ENCODE measurements at places on chromosomes 11 and 22.
A peak's percentile ranks its signal among the peaks of the same experiment; 100 is the strongest.

DNA sequence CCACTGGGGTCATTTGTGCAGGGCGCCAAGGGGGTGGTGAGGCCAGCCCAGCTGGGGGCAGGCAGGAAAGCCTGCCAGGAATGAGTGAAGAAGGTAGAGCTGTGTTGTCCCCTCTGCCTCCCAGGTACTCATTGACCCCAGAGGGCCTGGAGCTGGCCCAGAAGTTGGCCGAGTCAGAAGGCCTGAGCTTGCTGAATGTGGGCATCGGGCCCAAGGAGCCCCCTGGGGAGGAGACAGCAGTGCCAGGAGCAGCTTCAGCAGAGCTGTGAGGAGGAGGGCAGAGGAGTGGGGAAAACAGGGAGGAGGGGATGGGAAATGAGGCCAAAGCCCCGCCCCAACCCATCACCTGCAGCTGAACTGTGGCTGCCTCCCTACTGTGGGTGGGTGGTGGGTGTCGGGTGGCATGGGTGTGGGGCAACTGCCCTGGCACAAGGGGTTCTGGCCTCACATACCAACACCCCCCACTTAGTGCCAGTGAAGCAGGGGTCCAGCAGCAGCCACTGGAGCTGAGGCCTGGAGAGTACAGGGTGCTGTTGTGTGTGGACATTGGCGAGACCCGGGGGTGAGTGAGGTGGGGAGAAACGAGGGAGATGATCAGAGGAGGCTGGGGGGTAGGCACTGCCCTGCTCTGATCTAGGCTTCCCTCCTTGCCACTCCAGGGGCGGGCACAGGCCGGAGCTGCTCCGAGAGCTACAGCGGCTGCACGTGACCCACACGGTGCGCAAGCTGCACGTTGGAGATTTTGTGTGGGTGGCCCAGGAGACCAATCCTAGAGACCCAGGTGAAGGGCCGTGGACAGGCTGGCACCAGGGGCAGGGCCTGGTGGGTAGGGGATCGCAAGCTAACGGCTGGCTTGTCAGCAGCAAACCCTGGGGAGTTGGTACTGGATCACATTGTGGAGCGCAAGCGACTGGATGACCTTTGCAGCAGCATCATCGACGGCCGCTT is 3.0 kb downstream of the MUS81 start:
- DNase-seq: no peak

GRCh38 chr11:118927554-118928100 is 1.9 kb upstream of the BCL9L start:
- no peak for DNase-seq

DNA sequence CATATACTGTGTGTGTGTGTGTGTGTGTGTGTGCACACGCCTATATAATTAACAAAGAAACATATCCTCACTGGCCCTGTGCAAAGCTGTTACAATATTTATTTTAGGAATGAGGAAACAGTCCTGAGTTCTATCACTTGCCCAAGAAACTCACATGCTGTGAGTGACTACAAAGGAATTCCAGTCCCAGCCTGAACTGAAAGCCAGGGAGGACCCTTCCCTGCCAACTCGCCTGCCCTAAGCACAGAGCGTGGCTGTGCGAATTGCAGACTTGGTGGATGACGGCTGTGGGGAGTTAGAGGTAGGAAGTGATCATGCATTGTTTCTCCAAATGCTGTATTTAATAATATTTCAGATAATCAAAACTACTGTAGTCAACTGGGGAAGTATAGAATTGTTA is 26.4 kb upstream of the CD5 start:
- DNase-seq: peak; percentile 38

- DNase-seq: no peak
These were observed 20.0 kb downstream of the CPT1A start for GRCh38 chr11:68821670-68822069.

DNA sequence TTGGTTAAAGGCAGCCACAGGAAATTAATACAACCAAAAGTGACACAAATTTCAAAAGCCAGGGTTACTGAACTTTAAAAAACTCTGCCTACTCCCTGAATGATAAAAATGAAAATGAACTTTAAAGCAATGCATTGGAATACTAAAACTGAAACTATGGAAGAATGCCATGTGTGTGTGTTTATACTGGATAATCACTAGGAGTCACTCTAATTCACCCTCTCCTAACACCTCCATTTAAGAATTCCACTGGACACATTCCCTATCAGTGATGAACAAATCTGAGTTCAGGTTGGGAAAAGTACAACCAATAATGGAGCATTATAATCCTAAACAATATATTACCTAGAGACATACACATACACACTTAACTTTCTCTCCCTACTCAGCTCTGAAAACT is 27.5 kb upstream of the PLAAT3 start:
- peak; percentile 40 for DNase-seq

GRCh38 chr11:108216988-108217387 is 5.5 kb downstream of the NPAT start:
- no peak for DNase-seq

DNA sequence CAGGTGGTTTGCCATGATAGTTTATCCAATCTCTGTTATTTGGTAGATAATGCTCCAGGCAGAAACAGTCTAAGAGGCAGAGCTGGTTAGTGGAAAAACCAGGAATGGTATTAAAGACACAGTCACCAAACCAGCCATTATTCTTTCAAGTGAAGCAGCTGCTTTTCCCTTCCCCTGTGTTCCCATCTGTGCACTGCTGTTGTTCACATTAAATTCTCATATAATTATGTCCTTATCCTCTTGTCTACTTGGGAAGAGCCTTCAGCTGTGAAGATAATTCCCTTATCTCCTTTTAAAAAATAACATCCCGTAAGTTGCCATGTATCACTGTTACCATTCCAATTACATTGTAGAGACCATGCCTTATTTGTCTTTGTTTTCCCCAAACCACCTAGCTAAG is 5.2 kb upstream of the TBCEL start:
- no peak for DNase-seq

DNA sequence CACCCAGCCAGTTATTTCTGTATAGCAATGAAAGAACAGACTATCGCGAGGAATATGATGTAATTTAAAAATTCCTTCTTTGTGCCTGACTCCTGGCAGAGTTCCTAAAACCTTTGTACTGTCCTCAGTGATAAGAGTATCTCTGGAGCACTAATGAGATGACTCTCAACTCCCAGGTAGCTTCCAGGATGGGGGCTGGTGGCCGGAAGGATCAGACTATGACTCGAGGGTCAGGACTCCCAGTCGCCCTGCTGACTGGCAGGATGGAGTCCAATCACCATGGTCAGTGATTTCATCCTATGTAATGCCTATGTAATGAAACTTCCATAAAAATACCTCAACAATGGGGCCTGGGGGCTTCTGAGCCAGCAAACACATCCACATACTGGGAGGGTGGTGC is 135.1 kb downstream of the SHANK2 start:
- no peak for DNase-seq

GRCh38 chr11:47917599-47918369 is 62.6 kb upstream of the PTPRJ start:
- peak; percentile 87 for DNase-seq

- DNase-seq: no peak
These were observed 43.6 kb downstream of the TSPAN18 start for GRCh38 chr11:44770401-44770800.

DNA sequence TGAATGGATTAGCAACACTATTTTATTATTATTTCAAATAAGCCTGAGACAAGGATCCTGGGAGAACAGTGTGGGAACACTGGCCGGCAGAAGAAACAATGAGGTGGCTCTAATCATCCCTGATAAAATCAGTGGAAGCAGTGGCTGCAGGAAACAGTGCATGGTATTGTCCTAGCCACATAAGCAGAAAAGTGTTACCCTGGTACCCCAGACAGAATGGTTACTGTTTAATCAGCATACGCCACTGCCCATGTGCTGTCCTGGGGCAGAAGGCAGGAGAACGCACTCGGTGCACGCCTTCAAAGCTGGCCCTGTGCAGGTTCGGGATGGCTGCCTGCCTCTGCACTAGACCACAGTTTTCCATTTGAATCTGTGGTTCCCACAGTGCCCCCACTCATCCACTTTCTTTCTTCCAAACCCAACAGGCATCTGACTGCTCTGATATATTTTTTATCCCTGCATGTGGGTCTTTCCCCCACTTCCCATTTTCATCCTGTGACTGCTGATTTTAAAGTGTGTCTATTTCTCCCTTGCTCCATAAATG is 25.7 kb downstream of the OPCML start:
- DNase-seq: no peak

DNA sequence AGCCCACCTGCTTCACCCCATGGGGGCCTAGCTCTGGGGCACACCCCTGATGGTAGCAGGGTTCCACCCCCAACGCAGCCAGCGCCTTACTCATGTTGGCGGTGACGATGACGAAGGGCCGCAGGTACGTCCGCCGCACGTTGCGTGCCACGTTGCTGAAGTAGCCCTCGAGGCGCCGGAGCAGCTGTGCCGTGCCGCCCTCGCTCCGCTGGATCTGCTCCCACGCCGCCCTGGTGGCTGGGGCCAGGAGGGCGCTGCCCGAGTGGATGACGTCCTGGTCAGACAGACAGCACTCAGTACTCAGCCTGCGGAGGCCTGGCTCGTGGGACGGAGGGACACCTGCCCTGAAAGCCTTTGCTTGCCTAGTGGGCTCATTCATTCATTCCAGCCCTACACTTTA is 50.8 kb downstream of the TRMU start:
- DNase-seq: no peak

- DNase-seq: no peak
These were observed 168.7 kb downstream of the EFCAB6 start for GRCh38 chr22:43643387-43643786.

DNA sequence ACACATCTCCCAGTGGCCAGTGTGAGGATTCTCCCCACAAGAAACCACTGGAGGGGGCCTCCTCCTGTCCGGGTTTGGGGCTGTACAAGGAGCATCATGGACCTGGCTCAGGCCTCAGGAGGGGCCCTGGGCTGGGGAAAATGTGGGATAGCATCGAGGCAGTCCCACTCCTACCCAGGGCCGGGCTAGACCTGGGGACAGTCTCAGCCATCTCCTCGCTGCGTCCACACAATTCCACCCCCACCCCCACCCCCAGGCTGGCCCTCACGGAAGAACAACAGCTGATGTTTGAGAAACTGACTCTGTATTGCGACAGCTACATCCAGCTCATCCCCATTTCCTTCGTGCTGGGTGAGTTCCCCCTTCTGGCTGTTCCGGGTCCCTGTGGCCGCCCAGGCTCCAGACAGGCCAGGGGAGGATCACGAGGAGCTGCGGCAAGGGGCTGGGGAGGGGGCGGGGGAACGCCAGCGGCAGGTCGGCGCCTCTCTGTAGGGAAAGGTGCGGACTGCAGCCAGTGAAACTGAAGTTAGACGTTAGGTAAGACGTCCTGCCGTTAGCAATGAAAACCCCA is 4.8 kb downstream of the BEST1 start:
- DNase-seq: peak; percentile 90

DNA sequence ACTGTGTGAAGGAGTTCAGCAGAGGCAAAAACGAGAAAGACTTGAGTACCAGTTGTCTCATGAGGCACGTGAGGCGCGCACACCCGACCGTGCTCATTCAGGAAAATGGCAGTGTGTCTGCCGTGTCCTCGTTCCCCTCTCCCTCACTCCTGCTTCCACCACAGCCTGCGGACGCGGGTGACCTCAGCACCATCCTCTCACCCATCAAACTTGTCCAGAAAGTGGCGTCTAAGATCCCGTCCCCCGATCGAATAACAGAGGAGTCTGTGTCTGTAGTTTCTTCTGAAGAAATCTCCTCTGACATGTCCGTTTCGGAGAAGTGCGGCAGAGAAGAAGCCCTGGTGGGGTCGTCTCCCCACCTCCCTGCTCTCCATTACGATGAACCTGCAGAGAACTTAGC is 30.4 kb downstream of the ZBED4 start:
- DNase-seq: no peak

DNA sequence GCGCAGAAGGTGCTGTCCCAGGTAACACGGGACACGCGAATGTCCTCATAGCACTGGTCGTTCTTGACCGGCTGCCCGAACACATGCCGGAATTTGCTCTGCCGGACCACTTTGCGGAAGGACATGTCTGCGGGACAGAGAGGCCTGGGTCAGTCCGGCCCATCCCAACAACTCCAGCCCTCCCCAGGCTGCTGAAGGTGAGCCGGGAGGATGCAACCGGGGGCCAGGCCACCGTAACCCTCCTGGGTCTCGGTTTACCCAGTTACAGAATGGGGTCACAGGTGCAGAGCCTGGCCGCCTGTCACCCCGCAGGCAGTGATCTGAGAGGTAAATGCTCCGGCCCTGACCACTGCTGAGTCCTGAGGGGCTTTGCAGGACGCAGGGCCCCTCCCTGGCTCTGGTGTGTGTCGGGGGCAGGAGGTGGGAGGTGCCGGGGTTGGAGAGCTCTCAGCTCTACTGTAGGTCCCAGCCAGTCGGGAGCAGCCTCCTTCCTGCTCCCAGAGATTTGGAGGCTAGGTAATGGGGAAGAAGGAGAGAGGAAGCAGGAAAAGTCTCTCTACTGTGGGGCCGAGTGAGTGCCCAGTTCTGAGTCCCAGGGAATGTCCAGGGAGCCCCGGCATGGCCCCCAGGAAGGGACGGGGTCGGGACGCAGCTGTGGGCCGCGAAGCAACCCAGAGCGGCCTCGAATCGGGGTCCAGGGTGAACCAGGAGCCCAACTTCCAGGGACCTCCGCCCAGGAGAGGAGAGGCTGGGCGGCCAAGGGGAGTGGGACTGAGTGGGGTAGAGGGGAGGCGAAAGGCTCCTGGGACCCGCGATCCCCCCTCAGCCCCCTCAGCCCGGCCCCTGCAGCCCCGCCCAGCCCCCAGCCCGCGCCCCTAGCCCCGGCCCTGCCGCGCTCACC is 522 bp downstream of the CORO1B start:
- DNase-seq: peak; percentile 23

DNA sequence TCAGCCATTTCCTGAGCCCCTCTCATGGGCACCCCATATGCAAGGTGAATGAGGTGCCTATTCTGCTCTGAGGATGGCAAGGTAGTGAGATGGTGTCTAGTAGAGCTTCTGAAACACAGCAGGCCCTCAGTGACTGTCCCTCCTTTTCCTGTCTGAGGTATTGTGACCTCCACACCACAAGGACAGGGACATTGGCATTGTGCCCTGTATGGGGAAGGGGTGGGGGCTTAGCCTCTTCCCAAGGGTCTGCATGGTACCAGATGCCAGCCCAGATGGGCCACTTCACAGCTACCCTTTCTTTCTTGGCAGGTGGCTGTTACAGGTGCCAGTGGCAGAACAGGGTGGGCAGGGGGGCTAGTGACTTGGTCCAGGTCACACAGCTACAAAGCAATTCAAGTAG is 78.8 kb downstream of the CABIN1 start:
- DNase-seq: no peak

DNA sequence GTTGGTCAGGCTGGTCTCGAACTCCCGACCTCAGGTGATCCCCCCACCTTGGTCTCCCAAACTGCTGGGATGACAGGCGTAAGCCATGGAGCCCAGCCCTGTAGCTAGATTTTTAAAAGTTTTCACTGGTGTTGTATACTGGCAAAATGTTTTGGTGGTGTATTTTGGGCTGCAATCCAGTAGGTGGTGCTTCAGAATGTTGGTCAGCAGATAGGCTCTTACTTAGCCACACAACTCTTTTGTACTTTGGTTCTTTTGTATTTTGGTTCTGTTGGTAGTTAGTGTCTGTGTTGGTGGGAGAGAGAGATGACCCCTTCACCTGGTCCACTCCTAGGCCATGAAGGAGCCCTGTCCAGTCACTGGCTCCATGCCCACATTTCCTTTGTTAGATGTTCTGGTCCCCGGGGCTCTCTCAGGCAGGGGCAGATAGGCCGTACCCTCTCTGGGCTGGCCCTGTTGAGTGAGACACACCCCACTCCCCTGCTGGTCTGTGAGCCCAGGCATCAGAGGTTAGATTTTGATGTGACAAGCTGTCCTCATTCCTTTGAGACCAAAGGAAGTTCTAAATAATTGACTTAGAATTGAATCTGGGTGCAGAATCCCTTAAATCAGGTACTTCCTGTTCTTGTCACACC is 123.8 kb downstream of the DDX10 start:
- DNase-seq: peak; percentile 58

All from EH (cell line).